Stimulated activated CD8-positive, alpha-beta memory T cell treated with anti-CD3 and anti-CD28 coated beads, Interleukin-7, amount 100 ng/mL, for 1 hour (primary cell): ENCODE measurements at places on chromosomes 5 and 9.

- no peak for DNase-seq
These were observed 24.2 kb upstream of the ELAVL2 start for GRCh38 chr9:23850242-23850689.

- no peak for DNase-seq
These were observed 39.4 kb downstream of the SUSD1 start for GRCh38 chr9:112135706-112136105.

DNA sequence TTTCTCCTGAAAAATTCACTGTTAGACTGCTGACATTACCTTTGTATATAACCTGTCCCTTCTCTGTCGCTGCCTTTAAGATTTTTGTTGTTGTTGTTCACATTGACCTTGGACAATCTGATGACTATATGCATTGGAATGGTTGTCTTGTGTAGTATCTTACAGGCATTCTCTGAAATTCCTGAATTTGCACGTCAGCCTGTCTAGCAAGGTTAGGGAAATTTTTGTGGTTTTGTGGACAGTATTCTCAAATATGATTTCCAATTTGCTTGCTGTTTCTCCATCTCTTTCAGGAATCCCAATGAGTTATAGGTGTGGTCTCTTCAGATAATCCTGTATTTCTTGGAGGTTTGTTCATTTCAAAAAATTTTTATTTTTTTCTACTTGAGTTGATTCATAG, 140.8 kb downstream of the PRR16 start:
- no peak for DNase-seq

GRCh38 chr5:100889165-100889743, 13.8 kb downstream of the ST8SIA4 start:
- DNase-seq, result no peak

GRCh38 chr5:93279296-93279963, 301.6 kb downstream of the NR2F1-AS1 start:
- DNase-seq, result no peak

DNA sequence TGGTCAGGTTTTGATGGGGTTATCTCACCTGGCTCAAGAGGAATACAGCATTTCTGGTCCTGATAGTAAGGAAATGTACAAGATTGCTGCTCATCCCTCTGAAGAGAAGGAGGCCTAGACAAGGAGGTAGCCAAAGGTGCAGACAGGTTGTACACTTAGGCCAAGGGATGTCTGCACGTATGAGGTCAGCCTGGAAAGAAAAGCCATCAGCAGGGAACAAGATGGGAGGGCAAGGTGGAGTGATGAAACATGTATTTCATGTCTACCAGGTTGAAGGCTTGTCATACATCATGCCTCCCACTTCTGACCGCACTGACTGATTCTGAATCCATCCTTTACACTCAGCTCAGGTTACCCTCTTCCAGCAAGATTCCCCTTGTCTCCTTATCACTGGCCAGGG, 296.8 kb upstream of the VLDLR start:
- DNase-seq, result no peak

GRCh38 chr9:115192835-115193525, 75.0 kb upstream of the TNC start:
- no peak for DNase-seq

DNA sequence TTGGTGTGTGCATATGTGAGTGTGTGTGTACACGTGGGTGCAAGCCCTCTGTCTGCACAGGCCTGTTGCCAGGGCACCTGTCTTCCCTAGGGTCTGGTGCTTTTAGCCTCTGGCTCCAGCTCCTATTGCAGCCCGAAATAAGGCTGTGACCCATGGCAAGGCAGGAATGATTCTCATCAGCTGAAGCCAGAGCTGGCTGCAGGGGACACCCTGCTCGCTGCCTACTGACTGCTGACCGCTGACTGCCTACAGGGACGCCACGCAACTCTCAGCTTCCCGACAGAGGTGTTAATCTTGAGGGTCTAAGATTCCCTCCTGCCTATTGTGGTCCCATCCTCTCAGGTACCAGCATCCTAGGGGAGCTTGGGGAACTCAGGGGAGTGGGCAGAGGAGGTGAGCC, at the start of gene MYOZ3:
Gene MYOZ3, plus strand, starts transcription at position 166 of the 400 bp plus-strand sequence. CDS start 1,691 bp downstream, outside the sequence.
- no peak for DNase-seq

- DNase-seq, result no peak
These were observed 17.8 kb downstream of the PPARGC1B start for GRCh38 chr5:149747833-149748366.
